Stimulated activated CD4-positive, alpha-beta T cell treated with anti-CD3 and anti-CD28 coated beads, TNF-alpha, amount 100 ng/mL, for 1 hour (primary cell): ENCODE measurements at places on chromosomes 3 and 15.

- no peak for DNase-seq
Measured at GRCh38 chr3:140007081-140007480, 72.1 kb downstream of the CLSTN2 start.

GRCh38 chr15:42621386-42621785 lies 46.0 kb downstream of the STARD9 start:
- DNase-seq: no peak

DNA sequence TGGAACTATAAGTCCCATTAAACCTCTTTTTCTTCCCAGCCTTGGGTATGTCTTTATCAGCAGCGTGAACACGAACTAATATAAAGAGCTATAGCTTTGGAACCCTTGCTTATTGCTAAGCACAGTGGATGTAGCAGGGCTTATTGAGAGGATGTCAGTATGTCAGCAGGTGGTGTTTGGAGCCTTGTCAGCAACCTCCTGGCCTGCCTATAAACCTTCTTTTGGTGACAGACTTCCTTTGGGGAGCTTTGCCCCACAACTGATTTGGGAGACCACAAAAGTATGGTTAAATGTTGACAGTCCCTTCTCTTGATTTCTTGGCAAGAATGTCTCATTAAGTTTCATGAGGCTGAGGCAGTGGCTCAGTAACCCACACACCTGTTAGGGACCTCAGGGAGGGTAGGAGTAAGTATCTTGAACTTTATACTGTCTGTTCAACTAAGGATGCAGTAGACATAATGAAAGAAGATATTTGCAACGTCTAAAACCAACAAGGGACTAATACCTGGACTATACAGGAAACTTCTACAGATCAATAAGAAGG lies 14.8 kb downstream of the CCNDBP1 start:
- DNase-seq: no peak

DNA sequence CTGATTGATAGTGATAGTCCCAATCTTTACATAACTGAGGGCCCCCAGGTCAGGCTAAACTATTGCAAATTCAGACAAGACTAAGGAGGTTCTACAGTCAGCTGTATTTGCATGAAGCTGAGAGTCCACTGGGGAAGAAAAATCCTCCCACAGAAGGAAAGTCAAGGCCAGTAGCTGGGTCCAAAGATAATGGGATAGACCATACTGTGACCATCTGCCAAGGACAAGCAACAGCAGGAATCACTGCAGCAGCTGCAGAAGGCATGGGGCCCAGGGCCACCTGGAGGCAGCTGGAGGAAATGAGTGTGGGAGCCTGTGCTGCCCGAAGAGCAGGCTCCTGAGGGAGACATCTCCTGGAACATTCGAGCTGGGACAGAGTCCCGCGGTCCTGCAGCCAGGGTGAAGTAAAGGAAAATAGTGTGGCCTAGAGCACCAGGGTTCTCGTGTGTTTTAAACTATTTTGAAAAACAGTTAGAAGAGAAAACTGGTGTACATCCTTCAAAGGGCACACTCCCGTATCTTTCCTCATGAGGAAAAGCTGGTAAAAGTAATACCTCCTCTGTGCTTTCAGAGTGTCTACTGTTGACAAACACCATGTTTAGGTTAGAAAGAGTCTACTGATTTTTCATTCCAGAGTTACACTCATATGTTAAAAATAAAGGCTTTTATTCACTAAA lies 13.2 kb upstream of the TMEM212 start:
- DNase-seq: no peak

DNA sequence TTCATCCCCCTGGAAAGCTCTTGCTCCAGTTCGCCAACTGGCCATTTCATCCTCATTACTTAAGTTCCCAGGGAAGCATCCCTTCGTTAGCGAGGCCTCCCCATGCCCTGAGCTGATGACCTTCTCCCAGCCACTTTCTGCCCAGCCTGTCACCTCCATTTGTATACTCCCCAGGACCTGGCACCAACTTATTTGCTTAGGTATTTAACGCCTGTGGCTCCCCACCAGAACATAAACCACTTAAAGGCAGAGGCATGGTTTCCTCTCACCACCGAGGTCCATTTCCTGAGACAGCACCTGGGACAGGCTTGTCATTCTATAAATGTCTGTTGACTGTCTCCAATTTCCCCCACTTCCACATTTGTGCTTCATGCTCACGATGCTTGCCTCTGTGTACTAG lies 189.0 kb downstream of the ZNF621 start:
- no peak for DNase-seq

DNA sequence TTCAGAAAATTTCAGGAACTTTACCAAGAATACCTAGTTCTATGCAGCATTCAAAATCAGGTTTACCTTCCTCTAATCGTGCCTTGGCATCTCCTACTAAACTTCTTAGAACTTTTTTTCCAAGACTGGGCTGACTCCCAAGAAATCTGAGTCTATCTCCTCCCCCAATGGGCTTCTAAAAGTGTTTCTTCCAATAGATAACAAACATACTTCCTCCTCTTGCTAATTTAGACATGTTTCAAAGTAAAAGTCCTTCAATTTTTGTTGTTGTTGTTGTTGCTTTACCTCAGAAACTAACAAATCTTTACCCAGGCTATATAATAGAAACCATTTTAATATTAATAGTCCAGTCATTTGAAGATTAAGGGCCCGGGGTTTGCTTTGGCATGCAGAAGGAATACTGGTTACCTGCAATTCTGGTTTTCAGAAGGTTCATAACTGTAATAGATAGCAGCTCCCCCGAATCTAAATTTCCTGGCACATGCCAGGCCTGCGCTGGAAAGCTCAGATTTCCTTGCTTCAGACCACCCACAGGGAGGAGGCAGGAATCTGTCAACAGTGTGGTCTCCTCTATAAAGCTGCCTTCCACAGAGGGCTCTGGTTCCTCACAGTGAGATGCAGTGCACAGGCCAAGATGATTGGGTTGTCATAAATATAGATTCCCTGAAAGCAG lies 188.7 kb downstream of the THRB start:
- DNase-seq: no peak

GRCh38 chr15:65743637-65744252 lies 48.3 kb downstream of the DENND4A start:
- DNase-seq: no peak

DNA sequence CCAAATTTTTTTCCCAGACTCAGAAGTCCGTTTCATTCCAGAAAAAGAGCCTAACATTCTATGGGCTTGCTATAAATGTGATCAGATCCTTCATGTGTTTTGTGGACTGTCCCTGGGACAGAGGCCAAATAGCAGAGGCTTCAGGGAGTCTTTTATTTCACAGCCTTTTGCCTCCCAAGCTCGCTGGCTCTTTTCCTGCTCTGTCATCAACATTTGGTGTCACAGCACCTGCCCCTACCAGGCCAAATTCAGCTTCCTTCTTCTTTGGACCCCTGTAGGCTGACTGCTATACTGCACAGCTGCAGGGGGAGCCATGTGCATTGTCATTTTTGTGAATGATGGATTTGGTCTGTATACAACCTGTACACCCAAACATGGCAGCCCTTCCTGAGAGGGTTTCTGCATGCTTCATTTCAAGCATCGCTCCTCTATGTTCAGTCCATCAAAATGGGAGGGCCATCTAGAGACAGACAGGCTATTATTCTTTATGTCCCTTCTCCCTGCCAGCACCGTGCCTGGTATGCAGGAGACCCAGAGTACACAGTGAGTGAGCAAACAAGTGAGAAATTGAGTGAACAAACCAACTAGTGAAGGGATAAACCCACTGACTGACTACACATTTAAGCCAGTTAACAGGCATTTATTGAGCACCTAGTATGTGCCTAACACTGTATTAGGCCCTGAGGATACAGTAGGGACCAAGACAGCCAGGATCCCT lies 17.9 kb upstream of the RPP14 start:
- no peak for DNase-seq

- no peak for DNase-seq
Measured at GRCh38 chr15:29821416-29822099, 710 bp downstream of the TJP1 start.

DNA sequence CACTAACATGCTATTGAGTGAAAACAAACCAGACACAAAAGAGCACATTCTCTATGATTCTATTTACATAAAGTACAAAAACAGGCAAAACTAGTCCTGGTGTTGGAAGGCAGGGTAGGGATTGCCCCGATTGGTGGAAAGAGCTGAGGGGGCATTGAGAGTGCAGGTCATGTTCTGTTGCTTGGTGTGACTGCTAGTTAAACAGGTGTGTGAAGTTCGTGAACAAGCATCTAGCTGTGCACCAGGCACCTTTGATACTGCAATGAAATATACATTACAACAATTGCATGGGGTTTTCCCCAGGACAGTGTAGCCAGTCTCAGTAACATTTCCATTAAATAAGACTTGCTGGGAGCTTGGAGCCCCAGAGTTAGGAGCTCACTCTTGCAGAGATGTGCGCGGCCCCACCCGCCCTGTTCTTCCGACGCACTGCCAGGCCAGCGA lies 26.3 kb upstream of the THRB start:
- no peak for DNase-seq

DNA sequence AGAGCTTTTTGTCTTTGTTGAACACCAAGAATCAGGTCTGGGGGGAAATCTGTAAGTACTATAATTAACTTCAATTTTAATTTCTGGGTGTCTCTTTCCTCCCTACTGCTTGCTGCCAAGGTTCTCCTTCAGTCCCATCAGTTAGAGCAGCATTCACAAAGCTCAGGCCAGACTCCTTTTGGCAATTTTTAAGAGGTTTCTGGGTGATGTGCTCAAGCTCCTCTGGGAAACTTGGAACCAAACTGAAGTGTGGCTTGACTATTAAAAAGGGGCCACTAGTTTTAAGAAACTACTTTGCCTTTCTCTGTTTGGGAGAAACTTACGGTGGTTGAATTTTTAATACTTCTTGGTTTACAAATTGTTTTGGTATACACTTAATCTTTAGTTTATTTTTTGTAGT lies 227.7 kb upstream of the SOX2 start:
- no peak for DNase-seq

GRCh38 chr3:160213191-160213590 lies 12.0 kb upstream of the C3orf80 start:
- DNase-seq: no peak

DNA sequence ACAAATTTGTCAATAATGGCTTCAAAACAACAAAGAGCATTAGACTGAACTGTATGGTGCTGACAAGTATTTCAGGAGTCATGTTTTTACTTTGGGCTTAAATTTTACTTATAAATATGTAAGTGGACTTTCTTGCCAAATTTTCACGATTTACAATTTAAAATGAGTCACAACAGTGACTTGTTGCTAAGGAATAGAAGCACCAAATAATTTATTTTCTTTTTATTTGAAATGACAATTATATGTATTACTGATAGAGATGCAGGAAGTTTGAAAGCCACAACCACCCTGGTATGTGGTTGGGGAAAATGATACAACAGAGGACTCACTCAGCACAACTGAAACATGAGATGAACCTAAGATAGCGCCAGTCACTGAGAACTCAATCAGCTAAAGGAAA lies 90.3 kb downstream of the FMN1 start:
- no peak for DNase-seq

- DNase-seq: no peak
Measured at GRCh38 chr3:59856934-59857460, 807.2 kb upstream of the CFAP20DC start.

- no peak for DNase-seq
Measured at GRCh38 chr3:94513600-94513999, 450.7 kb downstream of the NSUN3 start.
